ENCODE measurements at places on chromosomes 12 and 14.

GRCh38 chr12:58882826-58883225, 37.5 kb downstream of the LRIG3 start:
- DNase-seq: no peak

DNA sequence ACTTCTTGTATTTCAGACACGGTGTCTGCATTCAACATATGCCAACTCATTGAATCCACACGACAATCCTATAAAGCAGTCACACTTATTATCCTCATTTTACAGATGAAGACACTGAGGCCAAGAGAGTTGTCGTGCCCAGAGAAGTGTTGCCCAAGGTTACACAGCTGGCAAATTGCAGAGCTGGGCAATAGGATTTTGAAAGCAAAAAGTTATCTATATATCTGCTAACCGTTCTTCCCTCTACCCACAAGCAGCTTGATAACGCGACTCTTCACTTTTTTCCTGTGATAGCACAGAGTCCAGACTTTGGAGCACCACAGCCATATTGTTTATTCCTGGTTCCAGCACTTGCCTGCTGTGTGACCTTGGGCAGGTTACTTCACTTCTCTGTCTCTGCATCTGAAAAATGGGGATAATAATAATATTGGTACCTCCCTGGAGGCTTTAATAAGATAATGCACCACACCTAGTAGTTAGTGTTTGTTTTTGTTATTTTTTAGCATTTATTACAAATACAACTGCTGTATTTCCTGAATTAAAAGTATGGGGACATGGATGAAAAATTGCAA, 82.2 kb downstream of the CHST11 start:
- no peak for DNase-seq

DNA sequence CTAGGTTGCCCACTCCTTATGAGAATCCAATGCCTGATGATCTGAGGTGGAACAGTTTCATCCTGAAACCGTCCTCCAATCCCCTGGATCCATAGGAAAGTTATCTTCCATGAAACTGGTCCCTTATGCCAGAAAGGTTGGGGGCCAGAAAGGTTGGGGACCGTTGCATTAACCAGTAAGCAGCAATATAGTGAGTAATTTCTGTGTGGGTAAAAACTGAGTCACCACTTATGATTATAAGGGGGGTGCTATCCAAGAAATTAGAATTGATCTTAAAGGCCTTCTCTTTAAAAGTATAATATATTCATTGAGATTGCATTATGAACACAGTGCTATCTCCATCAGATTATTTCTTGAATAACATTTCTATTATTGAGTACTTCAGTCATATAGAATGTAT, 97.2 kb downstream of the PCNX1 start:
- no peak for DNase-seq

DNA sequence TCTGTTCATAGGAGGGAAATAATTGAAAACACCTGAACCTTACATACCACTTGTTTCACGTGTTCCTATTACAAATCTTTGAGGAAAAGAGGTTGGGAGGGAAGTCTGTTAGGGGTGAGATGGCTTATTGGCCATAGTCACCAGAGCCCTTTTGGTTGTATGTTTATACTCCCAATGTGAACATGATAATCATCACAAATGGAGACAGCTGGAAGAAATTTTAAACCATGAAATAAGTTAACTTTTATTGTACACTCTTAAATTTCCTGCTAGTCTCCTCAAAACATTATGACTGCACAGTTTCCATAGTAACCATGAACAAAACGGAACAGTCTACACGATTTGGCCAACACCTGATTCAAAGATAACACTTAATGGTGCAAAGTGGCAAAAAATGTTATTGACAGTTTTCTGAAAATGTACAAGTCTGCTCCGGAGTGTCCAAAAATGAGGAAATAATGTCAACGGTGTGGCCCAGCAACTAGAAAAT, 56.9 kb downstream of the LMNTD1 start:
- no peak for DNase-seq

GRCh38 chr14:69594846-69595245, 16.6 kb upstream of the SUSD6 start:
- DNase-seq: no peak

- DNase-seq: no peak
These were observed 43.9 kb downstream of the CCDC88C start for GRCh38 chr14:91373591-91374254.

DNA sequence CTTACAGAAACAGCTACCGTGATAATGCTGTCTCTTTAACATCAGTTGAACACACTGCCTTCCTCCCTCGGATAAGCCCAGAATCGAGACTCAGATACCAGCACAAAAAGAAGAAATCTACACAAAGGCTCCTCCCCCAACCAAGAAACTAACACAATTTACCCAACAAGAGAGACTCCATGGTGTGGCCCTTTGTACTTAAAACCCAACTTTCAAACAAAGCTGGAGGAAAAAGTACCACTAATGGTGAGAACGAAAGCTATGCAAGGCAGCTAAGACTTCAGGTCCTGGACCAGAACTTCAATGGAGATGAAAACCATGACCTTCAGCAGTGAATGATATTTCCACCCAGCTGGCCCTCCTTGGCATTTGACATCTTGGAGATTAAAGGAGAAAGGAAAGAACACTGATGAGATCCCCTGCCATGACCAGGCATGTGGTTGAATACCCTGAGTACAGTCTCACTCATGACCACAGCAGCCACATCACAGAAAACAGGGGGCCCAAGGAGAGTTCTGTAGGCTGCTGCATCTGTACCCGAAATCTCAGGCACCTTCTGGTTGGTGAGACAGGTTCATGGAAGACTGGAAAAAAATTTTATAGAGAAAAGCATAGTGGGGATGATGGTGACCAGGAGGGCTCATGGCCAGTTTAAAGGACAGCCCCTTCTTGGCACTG, 36.7 kb downstream of the RBM19 start:
- DNase-seq: no peak

DNA sequence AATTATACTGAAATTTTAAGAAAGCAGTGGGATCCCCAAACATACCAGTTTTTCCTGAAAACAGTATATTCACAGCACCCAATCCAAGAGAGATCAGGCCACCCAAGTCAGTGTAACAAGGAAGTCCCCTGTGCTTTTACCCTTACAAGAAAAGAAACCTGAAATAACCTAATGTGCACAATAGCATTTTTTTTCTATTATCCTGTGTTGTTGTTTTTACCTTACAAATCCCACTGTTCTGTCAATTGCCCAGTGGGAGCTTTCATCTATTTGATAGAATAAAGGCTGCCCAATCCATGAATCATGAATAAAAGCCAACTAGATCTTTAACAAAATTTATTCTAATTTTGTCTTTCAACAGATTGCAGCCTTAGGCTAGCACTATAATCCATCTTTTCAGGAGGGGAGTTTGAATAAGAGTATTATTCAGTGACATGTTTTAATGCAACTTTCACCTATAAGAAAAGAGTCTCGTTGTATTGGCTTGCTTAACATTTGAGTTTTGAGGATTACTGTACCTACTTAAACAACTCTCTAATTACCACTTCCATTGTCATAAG, 457.4 kb downstream of the TRHDE start:
- DNase-seq: no peak

- no peak for DNase-seq
These were observed 80.3 kb downstream of the WDR20 start for GRCh38 chr14:102220031-102220430.

DNA sequence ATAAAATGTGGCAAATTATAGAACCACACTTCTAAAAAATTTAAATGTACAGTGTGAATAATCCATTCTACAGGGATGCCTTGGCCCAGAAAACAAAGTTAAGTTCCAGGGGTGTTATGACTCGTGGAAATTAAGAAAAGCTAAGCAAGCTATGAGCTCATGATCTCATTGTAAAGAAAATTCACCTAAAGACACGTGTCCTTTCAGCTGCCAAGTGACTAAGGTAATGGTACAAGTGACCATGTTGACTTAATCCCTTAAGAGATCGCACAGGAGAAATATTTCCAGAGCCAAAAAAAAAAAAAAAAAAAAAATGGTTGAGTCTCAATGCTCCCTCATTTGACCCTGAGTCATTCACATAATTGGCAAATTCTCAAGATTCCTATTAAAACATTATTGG, 51.4 kb upstream of the ANO2 start:
- no peak for DNase-seq

GRCh38 chr14:106505366-106505765, 979.0 kb downstream of the TMEM121 start:
- DNase-seq: no peak

DNA sequence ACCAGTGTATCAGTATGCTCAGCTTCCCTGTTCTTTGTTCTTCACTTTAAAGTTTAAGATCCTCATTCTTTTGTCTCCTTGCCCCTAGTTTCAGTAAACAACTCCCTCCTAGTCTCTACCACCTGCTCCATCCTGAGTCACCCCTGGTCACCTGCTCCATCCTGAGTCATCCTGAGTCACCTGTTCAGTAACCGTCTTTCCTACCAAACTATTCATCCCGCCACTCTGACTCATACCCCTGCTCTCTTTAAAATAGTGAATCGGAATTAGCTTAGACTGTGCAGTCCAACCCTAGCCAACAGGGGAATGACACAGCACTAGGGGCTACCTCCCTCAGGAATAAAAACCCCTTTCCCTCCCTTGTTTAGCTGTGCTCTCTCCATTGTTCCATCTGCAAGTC, 888.1 kb upstream of the MDGA2 start:
- no peak for DNase-seq

DNA sequence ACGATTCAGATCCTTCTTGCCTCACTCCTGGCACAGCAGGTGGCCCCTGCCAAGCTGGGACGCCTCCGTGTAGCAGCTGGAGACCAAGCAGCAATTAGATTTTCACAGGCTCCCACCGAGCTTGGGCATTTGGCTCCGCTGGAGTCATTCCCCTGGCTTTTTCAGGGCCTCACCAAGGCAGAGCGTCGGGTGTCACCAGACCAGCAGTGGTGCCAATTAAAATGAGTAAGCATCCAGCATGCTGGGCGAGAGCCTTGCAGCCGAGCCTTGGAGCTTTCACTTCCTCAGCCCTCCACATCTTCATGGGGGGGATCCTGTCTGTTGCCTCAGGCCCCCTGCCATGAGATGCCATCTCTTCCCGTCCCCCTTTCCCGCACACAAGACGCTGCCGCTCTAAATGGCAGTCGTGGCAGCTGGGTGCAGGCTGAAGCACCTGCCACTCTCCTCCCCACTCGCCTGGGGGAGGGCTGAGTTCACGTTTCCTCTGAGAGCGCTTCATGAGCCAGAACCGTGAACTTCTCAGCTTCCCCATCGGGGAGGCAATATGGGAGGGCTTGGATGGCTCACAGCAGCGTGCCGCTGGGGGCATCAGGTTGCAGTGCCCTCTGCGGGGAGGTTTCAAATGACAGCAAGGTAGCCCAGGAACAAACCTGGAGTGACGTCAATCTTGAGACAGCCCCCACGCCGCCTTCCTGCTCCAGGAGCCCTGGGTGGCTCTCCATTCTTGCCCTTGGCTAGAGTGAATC, 11.7 kb downstream of the TPCN1 start:
- DNase-seq: no peak

DNA sequence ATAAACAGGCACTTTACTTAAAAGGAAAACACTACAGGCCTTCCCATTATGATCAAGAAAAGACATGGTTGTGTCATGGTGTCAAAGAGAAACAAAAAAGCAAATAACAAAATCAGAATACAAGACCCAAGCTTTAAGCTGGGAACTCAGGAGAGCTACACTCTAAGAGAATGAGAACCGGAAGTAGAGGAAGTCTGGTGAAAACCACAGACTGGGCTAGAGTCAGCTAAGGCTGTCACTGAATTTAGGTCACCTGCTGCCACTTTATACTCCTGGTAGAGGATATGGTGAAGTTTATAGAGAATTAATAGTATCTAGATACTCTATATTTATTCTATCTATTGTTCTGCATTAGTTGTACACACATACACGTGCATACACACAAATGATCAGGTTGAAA, 971.7 kb downstream of the FLRT2 start:
- no peak for DNase-seq

- no peak for DNase-seq
These were observed 29.6 kb downstream of the ADIPOR2 start for GRCh38 chr12:1720494-1720893.

DNA sequence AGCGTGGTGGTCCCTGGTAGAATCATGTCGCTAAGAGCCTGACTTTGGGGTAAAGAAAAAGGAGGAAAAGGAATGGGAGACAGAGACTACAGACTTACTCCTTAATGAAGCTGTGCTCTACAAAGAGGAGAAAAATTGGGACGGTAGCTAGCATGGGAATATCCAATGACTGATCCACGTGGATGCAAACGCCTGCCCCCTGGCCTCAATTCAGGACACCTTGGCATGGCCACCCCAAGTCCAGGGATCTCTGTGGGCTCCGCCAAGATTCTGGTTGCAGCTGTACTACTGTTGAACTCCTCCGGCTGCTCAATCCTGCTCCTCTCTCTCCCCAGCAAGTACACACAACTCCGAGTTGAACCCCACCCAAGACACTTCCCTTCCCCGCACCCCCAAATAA, 70.5 kb upstream of the DIO3 start:
- DNase-seq: no peak

DNA sequence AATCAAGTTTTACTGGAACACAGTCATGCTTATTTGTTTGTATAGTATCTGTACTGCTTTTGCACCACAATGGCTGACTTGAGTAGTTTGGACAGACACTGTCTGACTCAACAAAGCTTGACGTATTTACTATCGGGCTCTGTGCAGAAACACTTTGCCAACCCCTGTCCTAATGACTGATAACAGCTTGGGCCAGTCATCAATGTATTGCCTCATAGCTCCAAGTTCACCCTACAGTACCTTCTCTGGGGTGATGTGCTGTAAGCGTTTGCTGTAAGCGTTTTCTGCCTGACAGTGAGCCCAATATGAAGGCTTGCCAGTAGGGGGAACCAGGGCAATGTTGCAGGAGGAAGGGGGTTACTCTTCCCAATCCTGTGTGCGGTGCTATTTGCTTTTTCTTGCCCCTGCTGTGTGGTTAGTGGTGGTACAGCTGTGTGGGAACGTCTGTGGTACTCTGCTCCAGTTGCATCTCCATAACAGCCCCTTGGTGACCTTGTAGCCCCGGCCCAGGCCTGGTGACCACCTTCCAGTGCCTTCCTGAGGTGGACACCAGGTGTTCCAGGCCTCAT, 5.4 kb upstream of the CCDC177 start:
- no peak for DNase-seq

GRCh38 chr12:92413286-92413685, 267.6 kb upstream of the BTG1 start:
- DNase-seq: no peak

DNA sequence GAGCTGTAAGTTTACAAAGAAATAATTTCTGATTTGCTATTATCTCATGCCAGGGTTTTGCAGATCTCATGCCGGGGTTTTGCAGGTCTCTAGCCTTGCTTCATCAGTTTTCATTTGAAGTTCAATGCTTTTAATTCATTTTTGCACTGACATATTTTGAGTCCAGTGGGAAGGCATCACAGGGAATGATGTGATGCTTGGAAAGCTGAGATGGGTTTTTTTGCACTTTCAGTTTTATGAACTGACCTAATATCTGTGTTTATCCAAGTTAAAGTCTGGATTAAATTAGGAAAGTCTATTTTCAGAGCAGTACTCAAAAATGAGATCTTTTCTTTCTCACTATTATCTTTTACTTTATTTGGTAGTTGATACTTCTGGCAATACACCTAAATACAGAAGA, 23.6 kb upstream of the REP15 start:
- DNase-seq: no peak

GRCh38 chr12:98744680-98745079, 99.6 kb downstream of the APAF1 start:
- DNase-seq: no peak
